Stimulated activated CD4-positive, alpha-beta T cell treated with anti-CD3 and anti-CD28 coated beads, Interleukin-15, amount 100 ng/mL, for 1 hour (primary cell): ENCODE measurements at places on chromosomes 5 and 9.

DNA sequence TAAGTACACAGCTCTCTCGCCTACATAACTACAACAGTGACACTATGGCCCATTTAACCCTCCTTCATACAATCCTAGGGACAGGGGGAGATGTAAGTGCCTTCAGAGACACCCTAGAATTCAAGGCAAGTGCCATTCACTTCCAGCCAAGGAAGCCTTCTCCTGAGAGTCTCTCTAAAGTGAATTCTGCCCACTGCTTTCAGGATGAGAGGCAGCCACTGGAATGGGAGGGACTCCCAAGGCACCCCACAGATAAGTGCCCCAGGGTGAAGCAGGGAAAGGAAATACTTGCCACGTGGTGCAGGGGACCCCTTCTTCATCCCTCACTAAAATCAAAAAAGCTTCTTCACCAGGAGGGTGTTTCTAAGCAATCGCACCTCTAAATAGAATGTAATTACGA lies 283.7 kb downstream of the ZNF608 start:
- DNase-seq = no peak

DNA sequence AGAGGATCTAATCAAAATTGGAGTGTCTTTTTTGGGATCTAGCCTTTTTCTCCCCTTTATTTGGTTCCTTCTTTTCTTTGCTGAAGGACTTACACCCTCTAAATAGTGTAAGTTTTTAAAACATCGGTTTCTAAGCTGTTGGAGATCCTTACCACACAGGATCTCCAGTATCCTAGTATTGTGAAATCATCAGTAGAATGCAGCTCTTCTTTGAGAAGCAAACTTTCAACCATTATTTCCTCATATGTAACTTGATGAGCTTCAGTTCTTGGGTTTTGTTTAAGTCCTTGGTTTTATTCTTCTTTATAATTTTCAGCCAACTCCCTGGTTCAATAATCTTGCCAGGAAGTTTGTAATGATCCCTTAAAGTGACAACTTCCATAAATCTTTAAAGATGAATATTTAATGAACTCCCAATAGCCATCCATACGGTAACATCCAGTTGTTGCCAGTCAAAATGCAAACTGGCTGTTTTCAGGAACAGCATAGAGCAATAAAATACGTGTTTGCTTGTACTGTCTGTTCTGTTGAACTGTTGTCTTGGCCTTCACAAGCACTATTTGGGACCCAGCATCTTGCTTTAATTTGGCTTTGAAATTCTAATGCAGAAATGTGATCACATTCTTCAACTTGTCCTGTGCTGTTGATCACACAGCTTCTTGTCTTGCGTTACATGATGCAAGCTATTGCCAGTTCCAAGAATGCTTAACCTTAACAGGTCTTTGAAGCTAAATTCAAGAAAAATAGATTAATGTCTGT lies 34.8 kb upstream of the TTC23L start:
- no peak for DNase-seq

DNA sequence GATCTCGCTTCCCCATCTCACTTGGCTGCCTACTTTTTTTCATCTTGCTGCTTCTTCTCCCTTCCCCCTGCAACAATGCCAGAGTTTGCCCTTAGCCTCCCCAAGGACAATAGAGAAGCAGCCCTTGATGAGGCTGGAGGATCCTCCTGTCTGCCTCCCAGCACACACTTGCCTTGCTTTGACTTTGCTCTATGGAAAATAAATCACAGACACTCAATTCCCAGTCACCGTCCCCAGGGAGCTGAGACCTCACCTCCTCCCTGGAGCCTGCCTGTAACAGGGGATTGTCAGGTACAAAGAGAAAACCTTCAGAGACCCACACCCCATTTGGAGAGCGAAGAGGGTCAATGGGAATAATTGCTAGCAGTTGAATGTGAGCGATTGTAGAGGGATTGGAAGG lies 242.1 kb upstream of the ZNF462 start:
- DNase-seq = no peak

- no peak for DNase-seq
These were observed 98.7 kb downstream of the MED10 start for GRCh38 chr5:6279607-6280006.

DNA sequence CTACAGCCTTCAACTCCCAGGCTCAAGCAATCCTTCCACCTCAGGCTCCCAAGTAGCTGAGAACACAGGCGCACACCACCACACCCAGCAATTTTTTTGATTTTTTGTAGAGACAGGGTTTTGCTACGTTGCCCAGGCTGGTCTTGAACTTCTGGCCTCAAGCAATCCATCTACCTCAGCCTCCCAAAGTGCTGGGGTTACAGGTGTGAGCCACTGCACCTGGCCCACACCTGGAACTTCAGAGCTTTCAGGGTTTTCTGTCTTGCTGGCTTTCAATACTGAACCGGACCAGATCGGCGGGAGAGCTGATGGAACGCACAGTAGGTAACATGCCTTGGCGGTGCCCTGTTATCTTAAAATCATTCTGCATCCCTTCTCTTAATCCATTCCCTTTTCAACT lies 30.8 kb downstream of the IPPK start:
- DNase-seq = no peak

DNA sequence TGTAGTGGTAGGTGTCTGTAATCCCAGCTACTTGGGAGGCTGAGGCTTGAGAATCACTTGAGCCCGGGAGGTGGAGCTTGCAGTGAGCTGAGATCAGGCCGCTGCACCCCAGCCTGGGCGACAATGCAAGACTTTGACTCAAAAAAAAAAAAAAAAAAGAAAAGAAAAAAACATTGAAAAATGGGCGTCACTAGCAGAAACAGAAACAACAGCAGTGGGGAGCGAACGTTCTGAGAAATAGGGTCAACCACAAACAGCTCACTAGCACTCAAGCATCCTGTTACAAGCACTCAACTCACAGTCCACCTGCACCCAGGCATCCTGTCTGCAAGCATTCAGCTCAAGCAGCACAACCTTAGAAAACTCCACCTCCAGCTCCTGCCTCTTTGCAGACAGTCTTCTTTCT lies 17.2 kb downstream of the TRIM14 start:
- peak; percentile 43 for DNase-seq

DNA sequence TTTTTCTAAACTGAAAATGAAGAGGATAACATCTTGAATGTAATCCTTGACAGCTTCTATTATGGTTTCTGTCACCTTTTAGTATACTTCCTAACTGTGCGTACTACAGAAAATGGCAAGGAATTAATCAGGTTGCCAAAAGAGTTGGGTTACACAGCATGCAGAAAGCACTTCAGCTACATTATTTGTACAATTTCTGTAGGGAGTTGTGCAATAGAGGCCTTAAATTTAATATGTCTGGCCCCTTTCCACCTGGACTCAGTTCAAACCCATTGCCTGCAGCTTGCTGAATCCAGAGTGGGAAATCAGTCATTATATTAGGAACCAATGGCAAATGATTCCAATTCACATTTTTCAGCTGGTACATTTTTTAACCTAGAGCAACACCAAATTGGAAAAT lies 549.7 kb downstream of the CSNK1G3 start:
- no peak for DNase-seq

DNA sequence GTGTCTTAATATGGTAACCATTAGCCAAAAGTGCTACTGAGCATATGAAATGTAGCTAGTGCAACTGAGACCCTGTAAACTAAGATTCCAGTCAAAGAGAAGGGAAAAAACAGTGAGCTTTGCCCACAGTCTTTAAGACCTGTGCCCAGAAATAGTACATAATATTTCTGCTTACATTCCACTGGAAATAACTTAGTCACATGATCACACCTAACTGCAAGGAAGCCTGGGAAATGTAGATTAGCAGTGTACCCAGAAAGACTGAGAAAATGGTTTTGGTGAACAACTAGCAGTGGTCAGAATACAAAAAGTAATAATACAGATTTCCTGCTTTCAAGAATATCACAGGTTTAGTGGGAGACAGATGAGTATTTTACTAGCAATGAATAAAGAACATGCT lies 2.5 kb upstream of the CPLANE1 start:
- no peak for DNase-seq
